GM03348 (cell line): ENCODE measurements at places on chromosomes 7 and 10.

- no peak for DNase-seq
Observed at GRCh38 chr10:35270100-35270499, 66.2 kb upstream of the CCNY start.

- no peak for DNase-seq
Observed at GRCh38 chr7:132881317-132881716, 200.6 kb downstream of the CHCHD3 start.

DNA sequence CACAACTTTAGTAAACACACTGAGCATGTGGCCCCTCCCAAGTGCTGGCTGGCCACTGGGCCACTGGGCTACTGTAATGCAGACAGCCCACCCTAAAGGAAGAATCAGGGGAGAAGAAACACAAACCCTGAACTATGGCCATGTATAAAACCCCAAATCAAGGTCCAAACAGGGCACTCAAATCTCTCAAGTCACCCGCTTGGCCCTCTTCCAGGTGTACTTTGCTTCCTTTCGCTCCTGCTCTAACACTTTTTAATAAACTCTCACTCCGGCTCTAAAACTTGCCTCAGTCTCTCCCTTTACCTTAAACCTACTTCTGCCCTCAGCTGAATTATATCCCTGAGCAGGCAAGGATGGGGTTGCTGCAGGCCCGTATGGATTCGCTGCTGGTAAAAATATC, 72.6 kb downstream of the TPK1 start:
- DNase-seq = no peak

- DNase-seq = no peak
Observed at GRCh38 chr10:106457522-106457921, 707.0 kb downstream of the SORCS1 start.

- no peak for DNase-seq
Observed at GRCh38 chr7:135352285-135352684, 118.6 kb downstream of the STRA8 start.

DNA sequence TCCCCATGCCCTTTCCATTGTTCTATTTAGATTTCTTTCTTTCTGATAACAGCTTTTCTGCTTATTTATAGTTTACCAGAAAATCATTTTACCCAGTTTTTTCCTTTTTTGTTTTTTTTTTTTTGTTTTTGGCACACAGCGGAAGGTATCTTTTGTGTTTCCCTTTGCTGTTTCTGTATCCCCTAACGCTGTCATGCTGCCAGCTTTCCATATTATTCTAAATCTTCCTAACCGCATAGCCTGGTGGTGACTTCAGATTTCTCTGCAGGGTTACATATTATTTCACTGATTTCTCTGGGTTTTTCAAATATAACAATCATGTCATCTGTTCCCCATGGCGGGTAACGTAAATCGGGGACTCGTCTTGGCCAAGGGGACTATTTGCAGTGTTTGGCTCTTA, 4.0 kb upstream of the SLC29A4 start:
- DNase-seq = no peak

- no peak for DNase-seq
Observed at GRCh38 chr10:5538892-5539651, 14.3 kb downstream of the CALML3 start.
